Cortex of kidney (tissue), 1 donor: ENCODE measurements at places on chromosomes 13 and 19.

- no peak for DNase-seq
These were observed 852 bp upstream of the CYP4F12 start for GRCh38 chr19:15671891-15672579.

DNA sequence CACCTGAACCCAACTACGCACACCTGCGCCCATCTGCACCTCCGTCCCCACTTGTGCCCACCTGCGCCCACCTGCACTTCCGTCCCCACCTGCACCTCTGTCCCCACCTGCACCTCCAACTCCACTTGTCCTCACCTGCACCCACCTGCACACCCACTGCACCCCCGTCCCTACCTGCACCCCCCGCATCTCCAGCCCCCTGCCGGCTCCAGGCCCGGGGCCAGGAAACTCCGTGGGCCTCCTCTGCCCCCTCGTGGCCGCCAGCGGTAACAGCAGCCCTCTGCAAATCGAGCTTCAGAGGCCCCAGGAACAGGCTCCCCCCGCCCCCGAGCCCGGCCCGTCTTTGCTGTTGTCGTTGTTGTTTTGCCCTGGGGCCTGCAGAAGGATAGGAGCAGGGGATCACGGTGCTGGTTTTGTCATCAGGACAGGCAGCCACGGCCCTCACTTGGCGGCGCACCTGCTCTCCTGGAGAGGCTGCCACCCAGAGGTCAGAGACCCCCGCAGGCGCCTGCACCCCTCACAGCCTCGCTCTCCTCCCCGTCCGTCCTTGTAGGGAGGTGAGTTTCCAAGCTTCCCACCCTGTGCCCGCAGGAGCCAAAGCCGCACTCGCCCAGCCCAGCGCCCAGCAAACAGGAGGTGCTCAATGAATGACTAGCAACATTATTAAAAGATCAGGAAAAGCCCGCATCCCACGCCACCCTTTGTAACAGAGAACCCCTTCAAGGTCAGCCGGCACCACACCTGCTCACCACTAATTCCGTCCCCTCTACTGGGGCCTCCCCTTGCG lies 65.4 kb downstream of the GNG7 start:
- DNase-seq, result no peak

GRCh38 chr13:21225841-21226581 lies 49.6 kb downstream of the MRPL57 start:
- DNase-seq, result no peak

- no peak for DNase-seq
These were observed 1.6 kb downstream of the SIX5 start for GRCh38 chr19:45767410-45767880.

DNA sequence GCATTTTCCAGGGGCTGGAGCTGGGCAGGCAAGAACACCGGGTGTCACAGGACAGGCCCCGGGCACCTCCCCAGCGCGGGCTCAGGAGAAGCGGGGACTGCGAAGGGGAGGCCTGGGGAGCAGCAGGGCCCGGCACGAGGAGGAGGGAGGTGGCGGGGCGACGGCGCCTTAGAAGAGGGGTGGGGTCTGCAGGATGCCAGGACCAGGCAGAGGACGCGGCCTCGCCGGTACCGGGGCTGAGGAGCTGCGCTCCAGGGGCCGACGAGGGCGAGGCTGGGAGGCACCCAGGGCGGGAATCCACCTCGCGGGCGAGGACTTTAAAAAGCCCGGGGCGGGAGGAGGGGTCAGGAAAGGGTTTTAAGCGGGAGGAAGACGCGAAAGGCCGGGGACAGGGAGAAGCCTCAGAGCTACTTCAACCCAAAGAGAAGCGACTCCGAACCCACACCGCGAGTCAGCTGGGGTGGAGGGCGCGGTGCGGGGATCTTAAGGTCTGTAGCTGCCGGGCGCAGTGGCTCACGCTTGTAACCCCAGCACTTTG lies 665 bp downstream of the ZNF347 start:
- DNase-seq, result no peak

GRCh38 chr13:94329754-94330551 lies 149.5 kb downstream of the DCT start:
- no peak for DNase-seq

- DNase-seq, result no peak
These were observed 288.7 kb downstream of the FOXO1 start for GRCh38 chr13:40377783-40378182.

DNA sequence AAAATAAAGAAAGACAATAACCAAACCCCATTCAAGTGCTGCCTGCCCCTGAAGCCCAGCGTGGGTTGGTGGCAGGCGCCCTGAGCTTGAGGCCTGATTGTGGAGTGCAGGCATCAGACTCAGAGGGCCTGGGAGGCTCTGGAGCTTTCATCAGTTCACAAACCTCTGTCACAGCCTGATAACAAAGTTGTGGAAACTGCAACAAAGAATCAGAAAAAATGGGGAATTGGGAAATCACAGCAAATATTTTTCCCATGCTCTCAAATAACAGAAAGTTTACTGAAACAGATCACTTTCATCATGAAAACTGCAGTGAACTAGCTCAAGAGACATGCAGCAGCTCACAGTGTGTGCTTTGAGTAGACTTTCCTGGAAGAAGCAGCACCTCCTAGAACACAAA lies 793.6 kb downstream of the UQCRFS1 start:
- DNase-seq, result no peak

DNA sequence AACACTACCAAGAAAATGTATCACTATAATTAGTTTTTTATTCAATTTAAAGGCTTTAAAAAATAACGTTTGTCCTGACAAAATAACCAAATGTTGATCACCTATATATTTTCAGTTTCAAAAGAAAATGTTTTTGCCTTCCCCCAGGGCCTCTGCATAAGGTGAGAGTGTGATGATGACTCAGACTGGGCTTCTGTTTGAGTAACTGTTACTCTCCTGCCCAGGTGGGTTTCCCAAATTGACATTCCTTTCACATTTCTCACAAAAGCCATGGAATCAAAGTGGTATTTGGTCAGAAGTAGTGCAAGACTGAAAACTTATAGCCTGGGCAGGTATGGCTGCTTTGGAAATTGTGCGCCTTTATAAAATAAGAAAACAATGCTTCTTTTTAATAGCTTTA lies 180.6 kb downstream of the COG6 start:
- no peak for DNase-seq

- no peak for DNase-seq
These were observed 43.9 kb upstream of the CSNK1A1L start for GRCh38 chr13:37149380-37149779.

GRCh38 chr19:14525729-14526128 lies 3.7 kb upstream of the TECR start:
- no peak for DNase-seq

DNA sequence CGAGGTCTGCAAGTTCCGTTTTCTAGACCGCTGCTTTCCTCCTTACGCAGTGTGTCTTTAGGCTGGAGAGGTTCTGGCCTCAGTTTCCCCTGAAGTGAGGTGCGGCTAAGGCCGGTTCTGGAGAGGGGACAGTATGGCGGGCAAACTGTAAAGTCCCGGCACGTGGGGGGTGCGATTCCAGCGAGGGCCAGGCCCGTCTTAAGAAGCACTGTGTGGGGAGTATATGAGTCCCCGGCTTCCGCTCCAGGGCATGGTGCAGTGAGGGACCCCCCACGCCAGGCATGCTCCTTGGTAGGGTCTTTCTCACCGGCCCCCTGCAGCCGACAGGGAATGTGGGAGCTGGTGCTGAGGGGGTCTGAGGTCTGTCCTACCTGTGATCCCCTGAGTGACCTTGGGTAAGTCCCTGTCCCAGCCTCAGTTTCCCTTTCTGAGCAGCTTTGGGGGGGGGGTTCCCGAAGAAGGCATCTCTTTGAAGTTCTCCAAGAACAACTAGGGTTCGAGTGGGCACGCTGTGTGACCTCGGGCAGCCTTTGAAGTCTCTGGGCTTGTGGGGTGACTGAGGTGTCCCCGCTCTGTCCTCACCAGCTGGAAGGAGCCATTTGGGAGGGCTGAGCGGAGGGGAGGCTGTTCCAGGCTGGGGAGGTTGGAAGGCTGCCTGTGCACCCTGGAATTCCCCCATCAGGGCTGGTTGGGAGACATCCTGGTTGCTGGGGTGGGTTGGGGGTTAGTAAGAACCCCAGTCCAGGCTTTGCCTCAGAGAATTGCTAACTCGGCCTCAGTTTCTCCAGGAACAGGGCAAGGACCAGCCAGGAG lies 1.5 kb downstream of the NFIC start:
- no peak for DNase-seq

- no peak for DNase-seq
These were observed 34.3 kb downstream of the ZFR2 start for GRCh38 chr19:3834349-3835054.

- DNase-seq, result no peak
These were observed 42.4 kb downstream of the ADGRE3 start for GRCh38 chr19:14632286-14632685.

- DNase-seq, result no peak
These were observed 1.9 kb upstream of the ZNF628 start for GRCh38 chr19:55474269-55475265.

DNA sequence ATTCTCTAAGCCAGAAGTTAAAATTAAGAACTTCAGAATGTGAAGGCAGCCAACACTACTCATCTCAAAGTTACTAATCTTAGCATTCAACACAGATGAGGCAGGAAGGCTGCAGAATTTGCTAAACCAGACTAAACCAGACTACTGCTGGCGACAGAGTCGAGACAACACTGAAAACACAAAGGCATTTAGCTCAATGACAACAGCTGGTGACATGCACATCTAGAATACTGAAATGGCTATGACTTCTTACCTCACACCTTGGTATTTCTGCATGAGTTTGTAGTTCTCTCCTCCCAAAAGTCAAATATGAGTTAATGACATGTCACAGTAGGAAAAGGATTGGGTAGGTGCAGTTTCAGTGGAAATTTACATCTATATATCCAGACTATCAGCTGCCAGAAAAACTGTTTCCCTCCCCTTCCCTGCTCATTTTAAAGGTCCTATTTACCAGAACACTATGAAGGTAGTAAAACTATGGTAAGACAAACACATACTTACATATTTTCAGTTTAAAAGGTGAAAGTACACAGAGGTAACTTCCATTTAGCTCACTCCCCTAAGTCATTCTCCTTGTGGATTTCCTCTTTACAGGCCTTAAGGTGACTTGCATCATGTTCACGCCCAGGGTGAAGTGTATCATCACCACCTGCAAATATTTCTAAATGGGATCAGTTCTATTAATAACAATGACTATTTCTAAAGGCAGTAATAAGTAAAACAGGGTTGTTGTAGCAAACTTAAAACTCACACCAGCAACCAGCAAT lies 21.4 kb downstream of the FOXO1 start:
- no peak for DNase-seq

- no peak for DNase-seq
These were observed 19.8 kb upstream of the POU2F2 start for GRCh38 chr19:42151782-42152684.

DNA sequence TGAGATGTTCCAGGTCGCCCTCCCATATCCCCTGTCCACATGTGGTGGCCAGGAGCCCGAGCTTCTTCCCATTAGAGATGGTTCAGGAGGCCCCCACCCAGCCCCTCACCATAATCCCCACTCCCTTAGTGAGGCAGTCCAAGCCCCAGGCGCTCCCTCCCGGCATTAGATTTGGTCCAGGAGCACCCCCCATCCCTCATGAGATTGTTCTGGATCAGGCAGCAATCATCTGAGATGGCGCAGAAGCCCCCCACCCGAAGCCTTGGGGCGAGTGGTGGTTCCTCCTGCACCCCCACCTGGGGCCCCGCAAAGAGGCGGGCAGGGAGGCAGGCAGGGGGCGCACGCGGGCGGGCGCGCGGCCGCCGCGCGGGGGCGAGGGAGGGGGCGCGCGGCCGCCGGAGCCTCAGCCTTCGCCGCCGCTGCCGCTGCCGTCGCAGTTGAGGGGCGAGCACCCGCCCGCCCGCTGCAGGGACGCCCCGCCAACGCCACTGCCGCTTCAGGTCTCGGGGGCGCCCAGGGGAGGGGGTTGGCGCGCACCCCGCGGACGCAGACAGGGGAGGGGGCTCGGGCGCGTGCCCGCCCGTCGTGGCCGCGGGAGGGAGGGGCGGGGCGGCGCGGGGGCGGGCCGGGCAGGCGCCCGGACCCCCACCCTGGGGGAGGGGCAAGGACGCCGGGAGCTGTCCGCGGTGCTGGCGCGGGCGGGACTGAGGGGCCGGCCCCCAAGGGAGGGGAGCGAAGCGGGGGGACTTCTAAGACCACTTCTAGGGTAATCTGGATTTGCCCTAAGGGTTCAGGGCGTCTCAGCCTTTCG lies 46.4 kb upstream of the SHKBP1 start:
- no peak for DNase-seq

GRCh38 chr13:113147206-113147605 lies 11.2 kb upstream of the PROZ start:
- no peak for DNase-seq

- DNase-seq, result no peak
These were observed 16.4 kb downstream of the ZNF574 start for GRCh38 chr19:42092350-42092749.

- no peak for DNase-seq
These were observed 57.9 kb downstream of the RFC3 start for GRCh38 chr13:33875618-33876401.

DNA sequence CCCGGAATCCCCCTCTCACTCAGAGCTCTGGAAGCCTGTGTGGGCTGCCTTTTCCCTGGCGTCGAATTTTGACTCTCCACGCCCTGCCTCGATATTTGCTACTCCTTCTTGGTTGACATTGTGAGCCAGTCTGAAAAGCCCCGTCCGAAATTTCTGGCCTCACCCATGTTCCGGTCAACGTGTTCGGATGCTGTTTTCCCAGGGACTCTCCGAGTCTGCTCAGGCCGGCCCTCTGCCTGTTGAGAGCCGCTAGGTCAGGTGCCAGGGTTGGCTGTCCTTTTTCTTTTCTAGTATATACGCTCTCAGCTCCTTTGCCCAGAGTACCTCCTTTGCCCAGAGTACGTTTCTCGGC lies 6.8 kb upstream of the DGKH start:
- no peak for DNase-seq

GRCh38 chr19:36638862-36639510 lies 27.7 kb downstream of the ZNF461 start:
- DNase-seq, result no peak

GRCh38 chr13:51761643-51762350 lies 42.2 kb downstream of the DHRS12 start:
- no peak for DNase-seq

- no peak for DNase-seq
These were observed 32.4 kb downstream of the OLFM4 start for GRCh38 chr13:53060840-53061490.

GRCh38 chr19:35715355-35715809 lies 2.4 kb upstream of the KMT2B start:
- no peak for DNase-seq

GRCh38 chr13:37075164-37075563 lies 15.7 kb upstream of the SUPT20H start:
- no peak for DNase-seq

- no peak for DNase-seq
These were observed 124.9 kb downstream of the DNAJC3 start for GRCh38 chr13:95801825-95802224.

GRCh38 chr13:62512194-62513141 lies 1096.8 kb upstream of the PCDH20 start:
- no peak for DNase-seq

DNA sequence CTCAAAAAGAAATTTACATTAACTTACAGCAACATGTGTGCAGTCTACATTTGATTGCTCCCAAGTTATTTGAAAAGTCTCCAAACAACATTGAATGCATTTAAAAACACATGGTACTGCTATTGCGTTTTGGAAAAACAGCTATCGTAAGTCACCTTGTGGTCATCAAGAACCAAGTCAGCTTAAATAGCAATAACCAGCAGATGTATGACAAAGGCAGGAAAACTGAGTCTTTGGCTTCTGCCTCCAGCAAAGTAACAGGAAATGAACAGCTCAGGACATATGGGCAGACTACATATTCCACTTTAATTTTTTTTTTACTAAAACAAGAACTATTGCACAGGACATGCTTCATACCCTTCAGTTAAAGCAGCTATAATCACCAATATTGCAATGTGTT lies 580.6 kb upstream of the SPRY2 start:
- no peak for DNase-seq
